SW 1271 (cell line): ENCODE measurements at places on chromosomes 4 and X.
A peak's percentile ranks its signal among the peaks of the same experiment; 100 is the strongest.

GRCh38 chrX:119549327-119550016, 15.7 kb downstream of the STEEP1 start:
- no peak for DNase-seq

- no peak for DNase-seq
Observed at GRCh38 chrX:143455046-143455445, 62.2 kb downstream of the SPANXN3 start.

DNA sequence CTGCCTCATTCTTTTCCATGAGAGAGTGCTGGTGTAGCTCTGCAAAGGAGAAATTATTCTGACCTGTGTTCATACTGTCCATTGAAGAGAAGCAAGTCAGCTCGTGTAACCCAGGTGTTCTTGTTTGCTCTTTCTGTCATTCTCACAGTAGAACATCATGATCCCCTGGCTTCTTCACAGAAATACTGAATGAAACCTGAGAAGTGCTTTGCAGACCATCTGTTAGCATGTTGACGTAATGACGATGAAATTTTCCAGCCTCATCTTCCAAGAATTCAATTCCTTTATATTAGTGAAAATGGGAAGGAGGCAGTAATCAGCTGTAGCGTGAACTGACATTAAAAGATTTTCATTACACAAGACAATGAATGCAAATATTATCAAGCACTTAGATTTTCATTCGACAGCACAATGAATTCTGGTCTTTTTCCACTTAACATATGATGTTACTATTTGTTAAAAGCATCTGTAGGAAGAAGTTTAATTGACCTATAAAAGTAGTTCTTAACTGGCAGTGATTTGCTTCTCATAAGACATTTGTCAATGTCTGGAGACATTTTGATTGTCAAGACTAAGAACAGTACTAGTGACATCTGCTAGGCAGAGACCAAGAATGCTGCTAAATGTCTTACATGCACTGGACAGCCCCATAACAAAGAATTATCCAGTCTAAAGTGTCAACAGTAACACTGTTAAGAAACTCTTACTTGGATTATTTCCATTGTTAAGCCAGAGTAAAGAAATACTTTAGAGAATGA, 246.3 kb downstream of the BANK1 start:
- DNase-seq = no peak

DNA sequence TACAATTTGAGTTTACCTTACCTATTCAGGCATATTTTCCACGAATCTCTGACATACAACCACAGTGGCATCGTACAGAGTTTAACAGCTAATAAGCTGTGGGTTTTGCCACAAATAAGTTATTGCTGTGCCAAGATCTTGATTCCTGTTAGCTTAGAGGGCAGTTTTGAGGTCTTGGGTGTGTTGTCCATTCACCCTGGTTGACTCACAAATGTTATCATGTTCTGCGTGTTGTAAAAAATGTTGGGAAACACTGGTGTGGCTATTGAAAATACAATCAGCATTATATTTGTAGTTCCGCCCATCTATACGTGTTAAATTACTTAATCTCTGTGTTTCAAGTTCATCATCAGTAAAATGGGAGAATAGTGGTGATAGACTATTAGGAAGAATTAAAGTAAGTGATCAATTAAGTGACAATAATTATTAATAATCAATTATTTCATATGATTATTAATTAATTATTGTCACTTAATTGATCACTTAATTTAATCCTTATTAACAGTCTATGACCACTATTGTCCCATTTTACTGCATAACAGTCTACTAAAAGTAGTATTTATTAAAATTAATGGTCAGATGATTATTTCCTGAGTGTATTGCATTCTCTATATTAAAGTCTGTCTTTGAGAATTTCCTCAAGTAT, 96.3 kb downstream of the TMA16 start:
- no peak for DNase-seq

- no peak for DNase-seq
Observed at GRCh38 chr4:151940926-151941617, 180.3 kb upstream of the GATB start.

- DNase-seq = no peak
Observed at GRCh38 chr4:39237179-39237578, 54.9 kb downstream of the WDR19 start.

GRCh38 chrX:136477026-136477425, 10.7 kb upstream of the BRS3 start:
- DNase-seq = no peak

DNA sequence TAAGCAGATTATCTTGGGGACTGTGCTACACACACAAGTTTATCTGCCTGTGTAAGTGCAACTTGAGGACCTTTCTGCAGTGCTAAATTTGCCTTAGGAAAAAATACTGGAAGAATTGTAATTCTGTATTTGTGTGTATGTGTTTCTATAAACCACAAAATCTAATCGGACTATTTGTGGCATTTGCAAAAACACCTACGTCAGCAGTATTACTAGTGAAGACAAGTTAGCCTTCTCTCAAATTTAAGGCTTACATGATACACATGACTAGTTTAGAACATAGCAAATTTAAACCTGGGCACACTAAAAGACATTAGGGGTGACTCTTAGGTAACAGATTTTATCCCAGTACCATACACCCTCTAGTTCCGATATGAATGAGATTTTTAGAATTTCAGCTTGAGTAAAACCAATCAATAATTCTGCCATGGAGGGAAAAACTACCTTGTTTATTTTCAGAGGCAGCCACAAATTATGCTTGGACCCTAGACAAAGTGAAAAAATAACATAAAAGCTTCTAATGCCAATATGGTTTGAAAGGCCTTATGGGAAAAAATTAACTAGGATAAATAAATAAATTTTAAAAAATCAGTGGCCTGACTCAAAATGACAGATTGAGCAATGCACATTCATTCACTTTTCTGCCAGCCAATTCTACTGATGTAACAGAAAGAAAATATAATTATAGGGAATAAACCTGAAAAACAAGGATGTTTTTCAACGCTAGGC, 176.4 kb downstream of the SNCA start:
- DNase-seq = no peak

GRCh38 chr4:158581161-158581560, 59.5 kb downstream of the RXFP1 start:
- DNase-seq = no peak

- no peak for DNase-seq
Observed at GRCh38 chr4:91298824-91299223, 1004.9 kb upstream of the GRID2 start.

DNA sequence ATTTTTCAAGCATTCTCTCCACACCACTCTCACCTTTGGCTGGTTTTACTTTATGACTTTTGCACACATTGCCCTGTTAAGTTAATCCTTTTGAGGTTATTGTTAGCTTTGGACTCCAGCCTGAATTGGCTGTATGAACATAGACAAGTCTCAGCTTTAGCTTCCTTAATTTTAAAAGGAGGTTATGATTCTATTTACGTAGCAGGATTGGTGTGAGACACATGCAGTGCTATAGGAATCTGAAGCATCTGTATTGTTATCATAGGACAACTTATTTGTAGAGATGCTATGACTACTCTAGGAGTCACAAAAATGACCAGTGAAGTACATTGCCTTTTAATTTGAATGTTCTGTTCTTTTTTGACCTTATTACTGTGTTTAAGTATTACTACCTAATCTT, 15.7 kb downstream of the PGAM4 start:
- DNase-seq = no peak

- no peak for DNase-seq
Observed at GRCh38 chr4:40311811-40312346, 23.3 kb upstream of the CHRNA9 start.

DNA sequence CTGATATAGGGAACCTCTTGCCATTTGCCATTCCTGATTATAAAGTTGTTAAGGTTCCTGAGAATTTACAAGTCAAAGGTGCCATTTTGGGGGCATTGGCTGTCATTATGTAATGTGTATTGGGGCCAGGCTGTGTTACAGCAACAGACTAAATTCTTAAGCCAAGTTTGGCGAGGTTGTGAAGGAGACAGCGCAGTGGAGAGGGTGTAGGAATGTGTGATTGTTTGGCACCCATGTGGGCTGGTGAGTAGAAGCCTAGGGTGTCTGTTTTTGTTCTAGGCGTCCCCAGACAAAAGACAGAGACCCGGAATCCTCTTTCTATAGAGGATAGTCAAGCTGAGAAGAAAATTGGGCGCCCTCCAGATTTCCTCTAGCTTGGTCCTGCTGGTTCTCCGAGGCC, 2535.3 kb downstream of the PCDH7 start:
- no peak for DNase-seq

- DNase-seq = no peak
Observed at GRCh38 chr4:167786504-167786903, 305.8 kb upstream of the ANXA10 start.

DNA sequence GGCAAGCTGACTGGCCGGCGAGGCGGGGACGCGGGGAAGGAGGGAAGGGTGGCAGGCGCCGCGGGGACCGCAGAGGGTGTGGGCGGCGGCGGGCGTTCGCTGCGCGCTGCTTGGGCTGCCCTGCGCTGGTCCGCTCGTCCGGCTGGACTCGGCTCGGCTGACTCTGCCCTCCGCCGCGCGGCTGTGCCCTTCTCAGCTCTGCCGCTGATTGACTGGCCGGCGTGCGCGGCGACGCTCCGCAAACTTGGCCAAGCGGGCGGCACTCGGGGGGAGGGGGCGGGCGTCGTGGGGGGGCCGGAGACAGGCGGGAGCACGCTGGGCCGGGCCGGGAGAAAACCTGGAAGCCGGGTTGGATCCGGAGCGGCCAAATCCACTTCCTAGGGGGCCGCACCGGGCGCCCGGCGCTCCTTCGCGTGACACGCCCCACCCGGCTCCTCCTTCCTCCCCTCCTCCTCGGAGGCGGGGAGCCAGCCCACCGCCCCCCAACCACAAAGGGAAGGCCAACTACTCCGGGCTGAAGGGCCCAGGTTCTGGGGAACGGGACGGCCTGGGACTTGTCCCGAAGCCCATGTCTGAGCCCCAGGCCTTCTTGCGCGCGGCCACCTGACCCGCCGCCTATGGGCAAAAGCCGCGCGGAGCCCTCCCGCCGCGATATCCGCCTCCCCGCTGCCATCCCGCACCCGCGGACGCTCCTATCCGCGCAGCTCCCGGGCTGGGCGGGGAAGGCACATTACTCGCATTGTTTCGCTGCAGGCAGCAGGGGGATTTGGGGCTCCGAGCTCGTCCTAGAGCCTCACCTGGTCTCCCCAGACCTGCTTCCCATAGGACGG, at the start of gene GPC4:
Gene GPC4, minus strand, starts transcription at position 214 of the 830 bp plus-strand sequence. CDS start 524 bp downstream, outside the sequence.
- DNase-seq = peak; percentile 30

DNA sequence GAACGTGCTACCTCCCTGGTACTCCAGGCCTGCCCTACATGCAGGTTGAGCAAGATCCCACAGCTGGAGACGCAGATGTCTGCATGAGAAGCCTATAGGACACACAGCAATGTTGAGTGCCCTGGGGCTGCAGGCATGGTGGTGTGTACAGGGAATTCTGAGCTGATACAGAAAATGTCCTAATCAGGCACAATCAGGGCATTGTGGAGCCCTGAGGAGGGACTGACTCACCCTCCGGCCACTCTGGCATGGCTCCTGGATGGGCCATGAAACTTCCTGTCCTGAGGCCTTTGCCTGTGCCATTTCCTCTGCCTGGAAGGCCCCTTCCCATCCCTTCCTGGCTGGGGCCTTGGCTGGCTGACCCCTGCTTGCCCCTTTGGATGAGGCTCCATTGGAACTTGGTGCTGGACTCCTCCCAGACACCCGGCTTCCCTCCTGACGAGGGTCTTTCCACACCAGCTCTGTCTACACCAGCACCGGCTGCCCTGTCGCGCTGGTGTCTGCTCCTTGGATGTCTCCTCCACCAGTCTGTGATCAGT, 16.7 kb upstream of the AFAP1 start:
- peak; percentile 22 for DNase-seq

- no peak for DNase-seq
Observed at GRCh38 chr4:87620491-87620890, 12.2 kb downstream of the DSPP start.

DNA sequence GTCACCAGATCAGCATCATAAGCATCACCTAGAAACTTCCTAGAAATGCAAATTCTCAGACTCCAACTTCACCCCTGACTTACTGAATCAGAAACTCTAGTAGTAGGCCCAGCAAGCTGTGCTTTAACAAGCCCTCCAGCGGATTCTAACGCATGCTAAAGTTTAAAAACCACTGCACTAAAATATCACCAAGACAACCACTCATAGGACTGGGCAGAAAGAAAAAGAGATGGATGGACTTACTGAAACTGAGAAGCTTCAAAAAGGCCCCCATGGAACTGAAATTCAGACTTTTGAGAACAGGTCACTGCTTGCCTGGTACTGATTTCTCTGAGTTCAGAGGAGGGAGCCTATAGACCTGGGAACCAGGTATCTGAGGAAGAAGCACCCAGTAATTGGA, 40.1 kb downstream of the FAM241A start:
- DNase-seq = no peak

DNA sequence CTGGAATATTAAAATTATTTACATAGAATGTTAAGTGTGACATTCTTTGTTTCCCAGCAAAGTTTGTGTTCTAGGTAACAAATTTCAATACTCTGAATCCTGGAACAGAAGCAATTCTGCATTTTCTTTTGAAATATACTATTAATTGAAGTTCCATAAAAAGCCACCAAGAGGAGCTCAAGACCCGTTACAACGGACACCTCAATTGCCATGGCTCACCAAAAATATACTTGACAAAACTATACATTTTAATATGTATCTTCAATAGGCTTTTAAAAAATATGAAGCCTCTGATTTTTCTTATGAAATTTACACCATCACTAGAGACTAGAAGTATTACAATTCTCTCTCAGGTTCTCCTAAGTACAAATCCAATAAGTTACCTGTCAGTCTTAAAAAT, 111.4 kb downstream of the NYX start:
- DNase-seq = no peak

DNA sequence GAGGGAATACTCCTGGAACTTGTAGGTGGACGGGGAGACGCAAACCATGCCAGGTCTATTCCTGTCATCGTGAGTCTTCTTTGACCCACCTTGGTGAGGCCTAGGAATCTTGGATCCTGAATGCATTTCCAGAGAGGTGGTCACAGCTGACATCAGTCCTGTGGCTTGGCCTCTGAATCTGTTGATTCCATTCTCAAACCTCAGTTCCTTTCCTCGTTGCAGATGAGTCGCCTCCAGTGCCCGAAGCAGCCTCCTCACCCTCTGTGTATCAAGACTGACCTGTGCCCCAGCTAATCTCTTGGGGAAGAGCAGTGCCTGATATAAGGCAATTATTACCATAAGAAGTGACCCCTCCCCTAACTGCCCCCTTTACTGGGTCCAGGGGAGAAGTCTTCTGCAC, 118.1 kb downstream of the SMIM20 start:
- no peak for DNase-seq

- no peak for DNase-seq
Observed at GRCh38 chr4:158644760-158645159, 26.9 kb downstream of the C4orf46 start.

GRCh38 chr4:47703008-47703407, 134.9 kb downstream of the CORIN start:
- DNase-seq = no peak

DNA sequence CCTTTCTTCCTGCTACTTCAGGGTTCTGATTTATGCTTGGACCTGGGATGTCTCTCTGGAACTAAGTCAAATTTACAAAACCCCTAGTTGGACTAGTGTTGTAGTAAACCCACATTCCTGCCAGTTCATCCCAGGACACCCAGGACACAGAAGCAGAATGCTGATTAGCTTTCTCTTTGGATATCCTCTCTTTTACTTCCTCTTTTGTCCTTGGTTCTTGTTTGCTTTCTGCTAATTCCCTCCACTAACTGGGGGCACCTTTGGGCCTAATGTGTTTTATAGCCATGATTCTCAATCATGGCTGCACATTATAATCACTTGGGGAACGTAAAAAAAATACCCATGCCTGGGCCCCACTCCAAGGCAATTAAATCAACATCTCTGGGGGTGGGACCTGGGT, 42.5 kb downstream of the LANCL3 start:
- DNase-seq = no peak
